ENCODE measurements at places on chromosomes 4 and X. TPM values are rescaled to one million over a fixed set of nuclear protein-coding genes. Genes with fewer than 3 reads are reported as not detected.
A peak's percentile ranks its signal among the peaks of the same experiment; 100 is the strongest.

DNA sequence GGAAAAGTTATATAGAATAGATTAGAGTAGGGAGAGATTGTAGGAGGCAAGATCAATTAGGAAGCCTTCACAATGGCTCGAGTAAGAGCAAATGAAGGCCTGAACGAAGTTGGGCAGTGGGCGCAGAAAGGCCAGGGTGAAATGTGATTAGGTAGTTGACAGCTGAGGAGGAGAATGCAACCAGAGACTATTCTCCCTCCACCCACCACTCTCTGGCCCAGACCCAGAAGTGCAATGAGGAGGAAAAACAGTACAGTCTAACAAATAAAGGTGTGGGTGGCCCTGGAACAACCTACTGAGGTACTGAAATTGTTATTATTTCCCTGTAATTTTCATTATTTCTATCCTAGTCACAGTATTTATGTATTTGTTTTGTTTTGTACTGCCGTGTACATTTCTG is 176.7 kb downstream of the SLC39A8 start:
- no peak overlapping the region for H3K4me3 ChIP-seq
- H3K4me1 ChIP-seq = no peaks in the 10 kb centered on the region
- DNase-seq = no peak
- no peak overlapping the region for H3K27ac ChIP-seq
- no peaks in the 10 kb centered on the region for H3K36me3 ChIP-seq

DNA sequence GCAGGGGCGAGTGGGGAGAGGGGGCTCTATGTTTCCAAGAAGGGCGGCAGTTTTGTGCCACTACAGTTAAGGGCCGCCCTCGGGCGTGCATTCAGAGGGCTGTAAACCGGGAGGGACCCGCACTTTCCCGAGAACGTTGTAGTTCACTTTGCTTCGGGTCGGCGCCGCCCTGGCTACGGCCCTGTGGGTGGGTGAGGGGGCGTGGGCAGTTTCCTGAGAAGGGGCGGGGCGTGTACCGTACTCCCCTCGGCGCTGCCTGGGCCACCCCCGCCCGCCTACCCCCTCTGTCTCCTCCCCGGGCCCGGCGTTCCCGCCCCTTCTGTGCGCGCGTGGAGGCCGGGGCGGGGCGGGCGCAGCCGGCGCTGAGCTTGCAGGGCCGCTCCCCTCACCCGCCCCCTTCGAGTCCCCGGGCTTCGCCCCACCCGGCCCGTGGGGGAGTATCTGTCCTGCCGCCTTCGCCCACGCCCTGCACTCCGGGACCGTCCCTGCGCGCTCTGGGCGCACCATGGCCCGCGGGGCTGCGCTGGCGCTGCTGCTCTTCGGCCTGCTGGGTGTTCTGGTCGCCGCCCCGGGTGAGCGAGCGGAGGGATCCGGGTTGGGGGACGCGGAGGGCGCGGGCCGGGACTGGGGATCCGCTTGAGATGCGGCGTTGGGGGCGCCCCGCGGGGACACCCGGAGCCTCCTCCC is at the start of gene CD99:
CD99 (plus strand) TSS at position 440 of the 687 bp plus-strand sequence; CDS start at position 506, 66 bp downstream.
- peak within 1 kb of the TSS; percentile 100 for H3K27ac ChIP-seq
- peaks cover 34% of the 10 kb centered on the region for H3K36me3 ChIP-seq
- no peaks in the 10 kb centered on the region for H3K27me3 ChIP-seq
- peak within 1 kb of the TSS; percentile 95 for H3K4me3 ChIP-seq
- DNase-seq = peak; percentile 91

DNA sequence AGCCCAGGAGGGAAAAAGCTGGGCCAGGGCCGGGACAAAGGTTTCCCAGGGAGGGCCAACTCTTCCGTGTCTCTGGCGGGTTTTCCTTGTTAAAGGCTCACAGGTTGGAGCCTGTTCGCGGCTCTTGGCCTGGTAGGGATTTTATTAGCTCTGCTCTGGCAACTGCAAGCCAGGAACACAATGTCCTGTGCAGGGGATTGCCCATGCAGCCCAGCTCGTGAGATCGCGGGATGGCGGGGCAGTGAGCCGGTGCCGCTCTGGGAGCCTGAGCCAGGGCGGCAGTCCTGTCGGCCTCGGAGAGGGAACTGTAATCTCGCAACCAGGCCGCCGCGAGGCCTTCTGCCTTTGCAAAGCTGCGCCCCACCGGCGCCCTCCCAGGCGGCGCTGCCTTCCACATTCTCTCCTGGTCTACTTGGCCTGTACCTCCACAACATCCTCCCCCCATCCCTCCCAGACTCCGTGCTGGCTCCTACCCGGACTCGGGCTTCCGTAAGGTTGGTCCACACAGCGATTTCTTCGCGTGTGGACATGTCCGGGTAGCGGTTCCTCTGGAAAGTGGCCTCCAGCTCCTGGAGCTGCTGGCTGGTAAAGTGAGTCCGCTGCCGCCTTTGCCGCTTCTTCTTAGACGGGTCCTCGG is 2.1 kb downstream of the PITX2 start:
- peaks cover 6% of the 10 kb centered on the region for H3K36me3 ChIP-seq
- H3K4me1 ChIP-seq = peaks cover 46% of the 10 kb centered on the region
- DNase-seq = peak; percentile 57
- peaks cover 87% of the 10 kb centered on the region for H3K27me3 ChIP-seq
- no peak overlapping the region for H3K27ac ChIP-seq

The PNMA6A gene
- 0.39 TPM for total RNA-seq

DNA sequence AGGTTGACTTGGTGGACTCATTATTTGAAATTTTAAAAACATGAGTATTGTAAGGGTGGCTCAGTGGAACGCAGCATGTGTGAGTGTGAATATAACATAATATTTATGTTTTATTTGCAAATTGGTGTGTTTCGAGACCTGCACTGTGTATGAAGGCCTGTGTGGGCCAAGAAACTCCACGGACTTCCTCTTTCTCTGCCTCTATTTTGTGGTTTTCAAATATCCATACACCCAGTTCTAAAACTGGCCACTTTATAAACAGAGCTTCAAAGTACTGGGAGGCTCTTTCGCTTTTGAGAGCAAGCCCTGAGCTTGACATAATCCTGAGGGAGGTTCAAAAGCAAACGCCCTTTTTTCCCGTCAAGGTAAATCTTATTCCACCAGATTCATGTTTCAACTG is 187.7 kb downstream of the GPAT3 start:
- H3K4me3 ChIP-seq = no peak overlapping the region
- H3K36me3 ChIP-seq = no peaks in the 10 kb centered on the region
- no peak for DNase-seq
- no peaks in the 10 kb centered on the region for H3K4me1 ChIP-seq
- H3K27ac ChIP-seq = no peak overlapping the region
- peaks cover 25% of the 10 kb centered on the region for H3K27me3 ChIP-seq

The RRAGB gene
- total RNA-seq = 4.3 TPM

The RBM46 gene
- total RNA-seq = not detected

The RPL39 gene
- total RNA-seq = 1,382 TPM

- H3K4me3 ChIP-seq = no peak overlapping the region
- no peak overlapping the region for H3K27ac ChIP-seq
- peaks cover 1% of the 10 kb centered on the region for H3K4me1 ChIP-seq
- no peak for DNase-seq
- H3K36me3 ChIP-seq = no peaks in the 10 kb centered on the region
- H3K27me3 ChIP-seq = no peaks in the 10 kb centered on the region
Measured at GRCh38 chr4:4330794-4331193, 40.7 kb downstream of the ZBTB49 start.

DNA sequence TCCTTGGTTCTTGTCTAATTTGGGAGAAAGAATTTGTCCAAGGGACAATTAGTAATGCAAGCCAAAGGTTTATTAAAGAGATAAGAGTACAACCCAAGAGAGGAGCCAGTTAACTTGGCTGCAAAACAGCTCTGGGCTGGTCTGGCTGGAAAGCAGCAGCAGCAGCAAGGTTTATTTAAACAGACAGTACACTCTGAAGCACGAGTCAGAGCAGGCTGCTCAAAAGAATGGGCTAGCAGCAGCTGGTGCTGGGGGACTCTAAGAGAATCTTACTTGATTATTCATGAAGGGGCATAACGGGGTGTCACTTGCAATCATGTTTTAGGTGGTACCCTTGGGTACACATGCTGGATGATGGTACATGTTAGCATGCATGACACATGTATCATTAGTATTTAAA is 17.1 kb upstream of the CT47C1 start:
- H3K27ac ChIP-seq = no peak overlapping the region
- no peaks in the 10 kb centered on the region for H3K27me3 ChIP-seq
- DNase-seq = no peak
- H3K4me3 ChIP-seq = no peak overlapping the region
- no peaks in the 10 kb centered on the region for H3K36me3 ChIP-seq

GRCh38 chrX:88903989-88904718 is 157.1 kb downstream of the CPXCR1 start:
- no peak for DNase-seq
- no peak overlapping the region for H3K27ac ChIP-seq
- no peaks in the 10 kb centered on the region for H3K36me3 ChIP-seq

GRCh38 chrX:20330545-20330944 is 63.8 kb upstream of the RPS6KA3 start:
- no peaks in the 10 kb centered on the region for H3K27me3 ChIP-seq
- peaks cover 21% of the 10 kb centered on the region for H3K4me1 ChIP-seq
- H3K36me3 ChIP-seq = no peaks in the 10 kb centered on the region
- DNase-seq = no peak
- H3K4me3 ChIP-seq = no peak overlapping the region

DNA sequence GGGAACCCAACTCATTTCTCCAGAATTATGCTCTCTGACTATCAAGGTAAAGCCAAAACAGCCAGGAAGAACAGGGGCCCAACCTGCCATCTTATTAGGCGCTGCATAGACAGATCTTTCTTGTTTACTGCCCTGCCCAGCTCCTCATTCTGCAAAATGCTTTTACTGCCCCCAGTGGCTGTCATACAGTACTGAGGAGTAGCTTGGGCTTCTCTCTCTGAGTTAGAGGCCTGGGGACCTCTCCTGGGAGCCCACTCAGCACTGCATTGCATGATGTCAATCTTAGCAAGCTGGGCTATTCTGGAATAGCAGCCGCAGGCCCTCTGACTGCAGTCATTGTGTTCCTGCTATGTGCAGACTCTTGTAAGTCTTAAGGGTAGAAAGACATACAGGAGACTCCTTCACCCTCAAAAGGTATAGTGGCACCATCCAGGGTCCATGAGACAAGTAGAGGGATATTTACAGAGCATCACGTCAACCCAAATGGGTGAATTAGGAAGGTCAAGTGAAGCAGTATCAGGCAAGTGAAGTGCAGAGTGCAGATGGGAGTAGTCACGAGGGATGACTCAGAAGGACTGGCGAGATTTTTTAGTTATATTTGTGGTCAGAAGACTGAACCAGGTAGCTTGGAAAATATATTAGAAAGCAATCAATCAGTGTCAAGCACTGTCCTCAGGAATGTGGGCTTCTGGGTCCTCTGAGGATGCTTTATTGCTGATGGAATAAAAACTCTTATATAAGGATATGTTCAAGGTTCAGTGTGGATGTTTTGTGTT is 294.1 kb upstream of the SFRP2 start:
- no peaks in the 10 kb centered on the region for H3K36me3 ChIP-seq
- H3K27ac ChIP-seq = no peak overlapping the region
- H3K4me3 ChIP-seq = no peak overlapping the region

GRCh38 chr4:183758061-183758757 is 99.1 kb downstream of the TRAPPC11 start:
- DNase-seq = peak; percentile 21
- H3K27me3 ChIP-seq = peaks cover 13% of the 10 kb centered on the region
- no peaks in the 10 kb centered on the region for H3K4me1 ChIP-seq
- no peak overlapping the region for H3K27ac ChIP-seq
- no peaks in the 10 kb centered on the region for H3K36me3 ChIP-seq

DNA sequence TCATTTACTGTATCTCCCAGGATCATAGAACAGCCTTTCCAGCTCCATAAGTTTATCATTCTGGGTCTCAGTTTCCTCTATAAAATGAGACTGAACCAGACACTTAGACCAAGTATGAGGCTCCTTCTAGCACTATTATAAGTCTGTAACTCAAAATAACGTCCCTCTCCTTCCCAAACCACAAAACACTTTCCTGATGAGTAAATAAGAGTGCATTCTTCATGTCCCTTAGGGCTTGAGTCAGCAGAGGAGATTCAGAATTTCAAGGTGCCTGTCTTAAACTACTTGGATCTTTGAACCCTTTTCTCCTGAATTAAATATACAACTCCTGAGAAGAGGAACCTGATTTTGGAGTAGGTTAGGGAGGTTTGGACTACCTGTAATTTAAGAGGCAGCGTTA is 62.6 kb downstream of the GLRA2 start:
- no peaks in the 10 kb centered on the region for H3K4me1 ChIP-seq
- peaks cover 2% of the 10 kb centered on the region for H3K27me3 ChIP-seq
- no peak for DNase-seq
- no peak overlapping the region for H3K27ac ChIP-seq
- H3K4me3 ChIP-seq = no peak overlapping the region

The SPANXN2 gene
- not detected for total RNA-seq

DNA sequence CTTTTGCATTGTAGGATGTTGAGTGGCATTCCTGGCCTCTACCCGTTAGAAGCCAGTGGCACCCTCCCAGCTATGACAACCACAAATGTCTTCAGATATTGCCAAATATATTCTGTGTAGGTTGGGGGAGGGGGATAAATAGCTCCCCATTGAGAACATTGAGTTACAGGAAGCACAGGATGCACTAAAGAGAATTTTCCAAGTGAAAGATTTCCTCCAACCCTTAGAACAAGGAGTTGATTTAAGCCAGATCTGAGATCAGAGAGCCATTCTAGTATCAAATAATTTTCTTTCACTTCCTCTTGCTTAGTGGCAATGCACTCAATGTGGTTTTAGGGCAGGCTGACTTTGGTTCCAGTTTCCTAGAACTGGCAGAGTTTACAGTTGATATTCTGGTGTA is 436.6 kb downstream of the C4orf33 start:
- H3K36me3 ChIP-seq = no peaks in the 10 kb centered on the region
- no peak overlapping the region for H3K27ac ChIP-seq
- peaks cover 4% of the 10 kb centered on the region for H3K4me1 ChIP-seq
- no peak for DNase-seq
- H3K4me3 ChIP-seq = no peak overlapping the region

The TRIML2 gene
- not detected for total RNA-seq

DNA sequence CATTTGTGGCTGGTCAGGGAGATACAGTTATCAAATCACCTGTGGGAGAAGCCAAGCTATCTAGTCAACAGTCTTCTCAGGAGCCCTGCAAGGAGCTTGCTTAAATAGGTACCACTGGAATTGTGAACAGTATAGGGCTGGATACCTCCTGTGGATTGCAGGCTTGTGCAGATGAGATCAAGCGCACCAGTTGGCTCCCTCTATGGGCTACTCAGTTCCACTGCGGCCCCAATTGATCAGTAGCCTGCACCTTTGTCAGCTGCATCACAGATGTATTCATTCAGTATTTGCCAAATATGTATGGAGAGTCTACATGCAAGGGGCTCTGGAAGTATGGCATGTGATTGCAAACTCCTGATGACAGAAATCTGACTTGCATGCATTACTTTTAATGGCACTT is 28.6 kb downstream of the TEX13A start:
- no peaks in the 10 kb centered on the region for H3K36me3 ChIP-seq
- H3K4me1 ChIP-seq = no peaks in the 10 kb centered on the region
- no peak overlapping the region for H3K4me3 ChIP-seq
- H3K27me3 ChIP-seq = peaks cover 2% of the 10 kb centered on the region

The XAGE1A gene
- not detected for total RNA-seq

The PCDH18 gene
- not detected for total RNA-seq

DNA sequence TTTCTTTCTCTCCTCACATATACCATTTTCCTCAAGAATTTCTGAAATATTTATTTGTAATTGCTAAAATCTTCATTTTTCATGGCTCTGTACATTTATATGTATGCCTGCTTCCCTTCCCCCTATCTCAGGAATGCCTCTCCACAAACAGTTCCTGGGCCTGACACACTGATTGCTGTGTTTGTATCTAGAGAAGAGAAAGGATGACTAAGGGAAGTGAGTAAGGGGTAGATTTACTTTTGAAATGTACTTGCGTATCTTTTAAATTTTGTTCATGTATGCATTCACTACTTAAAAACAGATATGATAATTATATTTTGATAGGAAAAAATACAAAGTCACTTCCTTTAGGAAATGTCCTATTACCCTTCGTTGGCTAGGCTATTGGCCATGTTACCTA is 790.8 kb downstream of the PCDH18 start:
- H3K36me3 ChIP-seq = no peaks in the 10 kb centered on the region
- DNase-seq = no peak
- no peak overlapping the region for H3K4me3 ChIP-seq
- H3K27me3 ChIP-seq = no peaks in the 10 kb centered on the region
